Ovary (tissue), 10 donors: ENCODE measurements at places on chromosomes 16 and 17.

GRCh38 chr17:76145231-76146052 lies 4.4 kb upstream of the FOXJ1 start:
- DNase-seq, result no peak

DNA sequence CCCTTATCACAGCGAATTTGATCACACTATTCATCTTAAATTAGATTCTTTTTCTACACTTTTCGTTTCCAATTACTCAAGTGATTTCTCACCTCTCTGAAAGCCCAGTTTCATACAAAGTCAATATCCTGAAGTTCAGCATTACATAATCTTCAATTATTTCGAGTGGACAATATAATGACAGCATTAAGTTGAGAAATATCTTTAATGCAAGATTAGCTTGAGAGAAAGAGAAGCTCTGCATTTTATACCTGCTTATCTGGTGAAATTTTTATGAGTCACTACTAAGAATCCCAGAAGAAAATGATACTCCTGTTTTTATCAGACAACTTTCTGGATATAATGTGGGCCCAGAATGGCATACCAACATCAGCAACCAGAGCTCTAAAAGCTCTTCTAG lies 509.6 kb downstream of the KCNJ2 start:
- DNase-seq, result no peak

GRCh38 chr17:31596382-31597323 lies 205.2 kb downstream of the RAB11FIP4 start:
- DNase-seq, result no peak

- DNase-seq, result no peak
These were observed 10.1 kb downstream of the KRT33A start for GRCh38 chr17:41340494-41340893.

DNA sequence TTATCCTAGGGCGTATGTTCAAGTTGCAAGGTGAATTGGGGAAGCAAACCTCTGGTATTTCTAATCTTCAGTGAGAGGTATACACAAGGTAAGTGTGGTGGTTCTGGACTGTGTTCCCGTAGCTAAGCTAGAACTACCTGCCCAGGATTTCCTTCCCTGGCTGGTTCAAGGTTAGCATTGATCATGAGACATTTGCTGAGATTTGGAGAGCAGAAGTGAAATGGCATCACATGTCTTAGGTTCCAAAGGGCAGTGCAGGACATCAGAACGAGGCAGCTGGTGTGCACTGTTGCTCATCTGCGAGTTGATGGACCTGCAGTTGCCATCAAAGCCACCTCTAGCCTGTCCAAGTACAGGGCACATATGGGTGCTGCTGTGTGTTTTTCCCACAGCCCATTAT lies 95.2 kb downstream of the EMP2 start:
- DNase-seq, result no peak

GRCh38 chr16:23187341-23187740 lies 4.8 kb downstream of the SCNN1G start:
- no peak for DNase-seq

DNA sequence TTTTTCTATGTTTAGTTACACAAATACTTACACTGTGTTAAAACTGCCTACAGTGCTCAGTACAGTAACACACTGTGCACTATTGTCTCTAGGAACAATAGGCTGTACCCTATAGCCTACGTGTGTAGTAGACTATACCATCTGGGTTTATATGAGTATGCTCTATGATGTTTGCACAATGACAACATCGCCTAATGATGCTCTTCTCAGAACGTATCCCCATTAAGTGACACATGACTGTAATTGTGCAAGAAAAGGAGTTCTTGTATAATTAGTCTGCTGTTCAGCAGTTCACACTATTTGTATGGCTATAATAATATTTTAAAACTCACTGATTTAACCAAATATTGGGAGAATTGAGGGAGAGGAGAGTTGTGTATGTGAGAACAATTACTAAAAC lies 173.7 kb downstream of the TRIM37 start:
- DNase-seq, result no peak
